ENCODE measurements at places on chromosomes 5 and 9.

DNA sequence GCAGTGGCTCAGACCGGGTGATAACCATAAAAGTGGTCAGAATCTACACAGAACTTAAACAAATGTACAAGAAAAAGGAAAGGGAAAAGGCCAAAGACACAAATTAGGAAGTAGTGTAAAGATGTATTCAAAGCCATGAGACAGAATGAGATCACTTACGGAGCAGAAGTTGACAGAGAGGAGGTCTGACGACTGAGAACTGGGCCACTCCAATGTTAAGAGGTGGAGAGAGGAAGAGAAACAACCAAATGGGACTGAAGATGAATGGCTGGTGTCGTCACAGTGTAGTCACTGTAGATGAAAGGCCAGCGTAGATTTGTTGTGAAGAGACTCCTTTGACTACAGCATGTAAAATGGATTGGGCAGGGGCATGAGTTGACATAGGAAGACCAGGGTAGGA lies 114.4 kb downstream of the DROSHA start:
- DNase-seq = no peak

- DNase-seq = no peak
Observed at GRCh38 chr9:74277532-74277931, 219.6 kb upstream of the RORB start.

DNA sequence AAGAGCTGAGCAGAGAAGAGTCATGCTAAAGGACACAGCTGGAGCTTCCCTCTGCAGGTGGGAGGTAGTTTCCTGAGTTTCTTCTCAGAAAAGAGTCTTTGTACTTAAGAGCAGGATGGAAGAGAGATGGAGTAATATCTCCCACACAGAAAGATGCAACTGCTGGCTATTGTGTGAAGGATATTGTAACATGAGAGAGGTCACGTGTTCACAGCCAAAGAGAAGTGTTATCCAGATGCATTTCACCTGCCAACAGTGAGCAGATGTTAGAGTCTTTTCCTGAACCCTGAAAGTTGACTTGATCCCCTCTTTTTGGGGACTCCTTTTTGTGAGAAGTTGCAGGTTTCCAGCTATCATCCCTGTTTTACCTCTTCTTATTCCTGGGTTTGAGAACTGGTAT lies 14.0 kb upstream of the TRIO start:
- DNase-seq = no peak

DNA sequence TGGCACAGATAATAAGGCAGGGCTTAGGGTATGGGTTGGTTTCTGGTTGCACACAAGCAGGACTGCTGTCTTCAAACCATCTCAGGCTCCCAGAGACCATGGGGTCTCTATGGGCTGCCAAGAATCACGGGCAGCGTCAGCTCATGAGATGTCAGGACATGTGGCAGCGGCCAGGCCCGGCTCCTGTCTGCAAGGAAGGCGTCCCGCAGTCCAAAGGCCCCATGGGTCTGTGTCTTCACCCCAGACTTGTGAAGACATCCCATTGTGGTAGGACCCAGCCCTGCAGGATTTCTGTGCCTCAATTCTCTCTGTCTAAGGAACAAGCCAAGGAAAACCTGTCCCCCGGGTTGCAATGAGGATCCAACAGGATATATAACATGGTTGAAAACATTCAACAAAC lies 32.6 kb downstream of the IPPK start:
- DNase-seq = no peak

- no peak for DNase-seq
Observed at GRCh38 chr5:119895066-119895465, 265.7 kb downstream of the FAM170A start.

GRCh38 chr5:180169248-180170105 lies 39.5 kb downstream of the RASGEF1C start:
- no peak for DNase-seq

GRCh38 chr5:65050140-65050539 lies 281.4 kb downstream of the CWC27 start:
- DNase-seq = no peak

DNA sequence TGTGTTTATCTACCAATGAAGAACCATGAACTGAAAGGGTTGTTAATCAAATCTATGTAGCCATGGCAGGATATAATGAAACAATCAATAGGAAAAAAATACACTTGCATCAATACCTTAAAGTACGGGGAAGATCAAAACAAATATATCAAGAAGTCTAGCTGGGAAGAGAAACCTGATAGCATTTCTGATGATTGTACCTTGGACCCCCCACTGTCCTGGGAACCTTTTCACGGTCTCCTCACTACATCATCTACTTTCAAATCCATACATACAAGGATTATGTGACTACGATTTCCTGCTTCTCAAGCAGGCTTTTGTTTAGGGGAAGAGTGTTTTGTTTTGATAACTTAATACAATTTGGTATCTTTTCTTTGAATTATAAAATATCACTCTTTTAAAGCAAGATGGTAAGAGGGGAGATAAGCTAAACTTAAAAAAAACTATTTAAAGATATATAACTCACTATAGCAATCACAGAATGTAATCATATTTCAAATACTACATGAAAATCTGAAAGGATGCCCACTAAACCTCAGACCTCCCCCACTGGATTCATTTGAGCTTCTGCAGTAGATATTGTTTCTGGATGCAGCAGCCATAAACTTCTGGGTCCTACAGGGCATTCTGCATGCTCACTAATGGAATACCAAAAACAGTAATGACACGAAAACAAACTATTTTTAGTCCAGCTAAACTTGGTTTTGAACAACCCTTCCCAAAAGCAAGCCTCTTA lies 8.0 kb downstream of the EBF1 start:
- DNase-seq = no peak

DNA sequence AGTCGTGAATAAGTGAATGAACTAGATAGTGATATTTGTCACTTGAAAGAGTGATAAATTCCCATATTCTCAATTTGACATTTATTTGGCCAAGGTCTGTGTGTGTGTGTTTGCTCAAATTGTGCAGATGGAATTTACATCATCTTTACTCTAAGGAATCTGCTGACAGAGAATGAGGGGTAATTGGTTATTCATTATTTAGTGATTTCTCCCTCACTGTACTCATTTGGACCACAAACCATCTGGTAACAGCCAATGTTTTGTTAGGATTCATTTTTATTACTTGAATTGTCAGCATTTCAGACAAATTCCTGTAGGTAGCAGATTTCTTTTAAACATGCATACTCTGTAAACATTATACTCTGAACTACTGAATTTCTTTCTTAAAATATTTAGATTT lies 15.6 kb downstream of the VCAN start:
- DNase-seq = no peak

- DNase-seq = no peak
Observed at GRCh38 chr9:14306672-14307660, 7.0 kb downstream of the NFIB start.

DNA sequence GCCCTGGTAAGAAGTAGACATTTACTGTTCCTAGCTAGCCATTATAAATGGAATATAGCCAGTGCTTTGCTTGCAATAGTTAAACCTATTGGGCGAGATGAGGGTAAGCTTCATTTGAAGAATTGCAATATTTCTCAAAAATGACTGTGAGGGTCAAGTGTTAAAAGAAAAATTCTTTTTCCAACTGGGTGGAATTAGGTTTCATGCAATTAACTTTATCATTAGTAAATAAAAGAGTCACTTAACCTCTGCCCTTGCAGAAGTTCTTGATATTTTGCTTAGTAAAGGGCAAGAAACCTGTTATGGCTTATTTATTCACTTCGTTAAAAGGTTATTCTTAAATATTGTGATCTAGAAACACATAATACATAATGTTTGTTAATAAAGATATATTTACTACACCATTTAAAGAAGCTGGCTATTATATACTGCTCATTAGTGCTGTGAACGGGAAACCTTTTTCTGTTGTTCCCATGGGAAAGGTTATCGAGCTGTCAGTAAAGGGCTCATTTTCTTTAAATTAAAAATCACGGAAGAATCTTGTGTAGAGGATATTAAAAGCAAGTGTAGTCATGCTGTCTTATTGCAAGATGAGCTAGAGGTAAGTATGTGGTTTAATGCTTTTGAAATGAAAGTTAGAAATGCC lies 370.5 kb downstream of the CSNK1G3 start:
- no peak for DNase-seq

DNA sequence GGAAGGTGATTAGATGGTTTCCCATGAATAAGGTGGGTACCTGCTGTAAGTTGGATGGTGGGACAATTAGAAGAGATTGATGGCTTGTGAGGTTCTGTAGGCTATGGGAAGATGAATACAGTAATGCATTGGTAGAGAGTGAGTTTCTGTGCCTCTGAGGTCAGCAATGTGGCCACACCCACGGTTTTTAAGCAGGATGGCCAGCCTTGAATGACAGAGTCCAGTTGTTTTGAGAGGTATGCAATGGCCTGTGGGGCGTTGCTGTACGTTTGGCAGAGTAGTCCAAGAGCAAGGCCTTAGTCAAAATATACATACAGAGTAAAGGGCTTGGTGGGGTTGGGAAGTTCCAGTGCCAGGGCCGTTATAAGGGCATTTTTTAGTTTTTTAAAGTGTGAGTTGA lies 235.6 kb upstream of the C9orf72 start:
- DNase-seq = no peak

- DNase-seq = no peak
Observed at GRCh38 chr9:92059661-92060060, 55.6 kb downstream of the SPTLC1 start.

DNA sequence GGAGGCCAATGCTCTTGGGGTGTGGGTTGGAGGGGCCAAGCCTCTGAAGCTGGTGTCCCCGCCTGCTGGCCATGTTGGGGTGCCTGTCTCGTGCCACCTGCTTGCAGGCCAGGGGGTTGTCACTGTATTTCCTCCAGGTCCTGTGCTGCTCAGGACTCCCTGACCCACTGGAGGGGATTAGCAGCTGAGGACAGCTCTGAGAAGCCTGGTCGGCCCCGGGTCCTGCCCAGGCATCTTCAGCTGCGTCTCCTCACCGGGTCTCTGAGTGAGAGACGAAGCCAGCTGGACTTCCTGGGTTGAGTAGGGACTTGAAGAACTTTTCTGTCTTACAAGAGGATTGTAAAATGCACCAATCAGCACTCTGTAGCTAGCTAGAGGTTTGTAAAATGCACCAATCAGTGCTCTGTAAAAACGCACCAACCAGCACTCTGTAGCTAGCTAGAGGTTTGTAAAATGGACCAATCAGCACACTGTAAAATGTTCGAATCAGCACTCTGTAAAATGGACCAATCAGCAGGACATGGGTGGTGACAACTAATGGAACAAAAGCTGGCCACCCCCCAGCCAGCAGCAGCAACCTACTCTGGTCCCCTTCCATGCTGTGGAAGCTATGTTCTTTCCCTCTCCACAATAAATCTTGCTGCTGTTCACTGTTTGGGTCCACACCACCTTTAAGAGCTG lies 20.6 kb upstream of the SLC9A3 start:
- DNase-seq = no peak

- no peak for DNase-seq
Observed at GRCh38 chr9:99948896-99949295, 42.4 kb downstream of the STX17 start.

DNA sequence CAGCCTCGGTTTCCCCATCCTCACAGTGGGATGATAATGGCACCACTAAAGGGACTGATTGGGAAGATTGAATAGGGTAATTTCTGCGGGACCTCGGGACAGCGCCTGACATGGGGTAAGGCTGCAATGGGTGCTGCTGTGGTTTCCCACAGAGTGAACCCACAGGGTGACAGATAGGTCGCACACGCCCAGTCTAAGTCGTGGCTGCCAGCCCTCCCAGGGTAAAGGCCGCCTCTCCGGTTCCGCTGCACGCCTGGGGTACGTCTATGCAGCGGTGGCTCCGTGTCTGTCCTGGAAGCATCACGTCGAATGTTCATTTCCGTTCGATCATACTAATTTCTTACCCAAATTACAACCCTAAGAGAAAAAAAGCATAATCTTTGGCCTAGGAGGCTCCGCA lies 631 bp downstream of the CFAP77 start:
- no peak for DNase-seq

GRCh38 chr5:132473019-132473531 lies 17.5 kb downstream of the IRF1 start:
- DNase-seq = peak; percentile 73

DNA sequence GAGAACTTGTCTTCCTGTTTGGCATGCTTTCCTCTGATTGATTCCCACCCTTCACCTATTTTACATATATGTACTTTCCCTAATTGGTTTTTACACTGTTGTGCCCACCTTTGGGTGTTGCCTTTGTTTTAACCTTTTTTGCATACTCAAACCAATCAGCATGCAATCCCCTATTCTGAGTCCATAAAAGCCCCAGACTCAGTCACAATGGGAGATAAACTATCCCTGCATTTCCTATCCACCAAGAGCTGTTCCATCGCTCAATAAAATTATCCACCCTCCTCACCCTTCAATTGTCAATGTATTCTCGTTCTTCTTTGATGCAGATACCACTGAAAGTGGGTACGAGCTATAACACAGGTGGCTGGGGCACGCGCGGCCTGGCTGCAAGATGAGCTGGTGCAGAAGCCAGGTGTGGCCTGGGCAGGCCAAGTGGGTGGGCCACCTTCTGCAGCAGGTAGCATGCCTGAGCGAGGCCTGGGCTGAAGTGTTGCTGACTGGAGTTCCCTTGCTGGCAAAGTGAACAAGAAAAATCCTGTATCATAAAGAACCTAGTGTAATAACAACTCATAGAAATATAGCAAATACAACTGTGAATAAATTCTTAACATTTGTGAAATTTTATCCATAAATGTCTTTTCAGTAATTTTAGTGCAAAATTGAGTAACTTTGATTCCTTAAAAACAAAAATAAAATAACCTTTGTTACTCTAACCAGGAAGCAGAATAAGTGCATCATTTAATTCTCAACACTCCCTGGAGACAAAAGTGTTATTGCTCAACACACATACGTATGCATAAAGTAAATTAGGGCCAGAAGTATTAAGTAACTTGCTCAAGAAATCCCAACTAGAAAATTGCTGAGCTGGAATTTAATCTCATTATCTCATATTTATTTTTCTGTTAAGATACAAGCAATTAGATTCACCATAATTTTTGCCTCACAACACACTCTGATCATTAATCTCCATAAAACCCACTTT lies 685.3 kb upstream of the EDIL3 start:
- DNase-seq = no peak

GRCh38 chr9:133120501-133121197 lies 391 bp downstream of the RALGDS start:
- no peak for DNase-seq

Data from stimulated activated naive CD8-positive, alpha-beta T cell treated with anti-CD3 and anti-CD28 coated beads, Interleukin-15, amount 100 ng/mL, for 72 hours (primary cell).